ENCODE measurements at places on chromosomes 13 and 19. TPM values are rescaled to one million over a fixed set of nuclear protein-coding genes. Genes with fewer than 3 reads are reported as not detected.

DNA sequence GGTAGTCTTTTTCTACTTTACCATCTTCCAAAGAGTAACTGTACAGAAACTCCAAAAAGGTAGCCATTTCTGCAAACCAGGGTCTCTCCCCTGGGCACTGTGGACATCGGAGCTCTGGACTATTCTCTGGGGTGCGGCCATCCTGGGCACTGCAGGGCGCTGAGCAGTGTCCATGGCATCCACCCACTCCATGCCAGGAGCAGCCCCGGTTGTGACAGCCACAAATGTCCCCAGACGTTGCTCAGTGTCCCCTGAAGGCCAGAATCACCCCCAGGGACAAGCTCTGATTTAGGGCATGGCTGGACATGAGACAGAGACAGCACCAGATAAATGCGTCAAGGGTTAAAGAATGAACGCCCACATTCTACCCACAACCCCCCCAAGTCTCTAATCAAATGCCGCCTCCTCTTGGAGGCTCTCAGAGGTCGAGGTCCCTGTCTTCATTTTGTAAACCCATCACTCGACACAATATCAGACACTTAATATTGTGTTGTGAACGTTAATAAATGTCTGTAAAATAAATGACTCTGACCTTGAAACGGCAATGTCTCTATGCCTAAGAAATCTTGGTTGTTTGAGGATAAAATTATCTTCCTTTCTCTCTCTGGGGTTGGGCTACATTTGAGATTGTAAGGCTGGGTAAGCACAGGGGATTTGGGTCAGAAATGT is 8.9 kb downstream of the GNG7 start:
- DNase-seq = no peak
- H3K4me3 ChIP-seq = no peak overlapping the region
- no peak overlapping the region for H3K27ac ChIP-seq
- no peaks in the 10 kb centered on the region for H3K4me1 ChIP-seq
- no peaks in the 10 kb centered on the region for H3K27me3 ChIP-seq
- no peaks in the 10 kb centered on the region for H3K36me3 ChIP-seq

GRCh38 chr19:3942790-3943409 is 10.0 kb downstream of the NMRK2 start:
- no peaks in the 10 kb centered on the region for H3K4me1 ChIP-seq
- H3K27me3 ChIP-seq = no peaks in the 10 kb centered on the region
- DNase-seq = peak; percentile 19
- H3K27ac ChIP-seq = no peak overlapping the region

DNA sequence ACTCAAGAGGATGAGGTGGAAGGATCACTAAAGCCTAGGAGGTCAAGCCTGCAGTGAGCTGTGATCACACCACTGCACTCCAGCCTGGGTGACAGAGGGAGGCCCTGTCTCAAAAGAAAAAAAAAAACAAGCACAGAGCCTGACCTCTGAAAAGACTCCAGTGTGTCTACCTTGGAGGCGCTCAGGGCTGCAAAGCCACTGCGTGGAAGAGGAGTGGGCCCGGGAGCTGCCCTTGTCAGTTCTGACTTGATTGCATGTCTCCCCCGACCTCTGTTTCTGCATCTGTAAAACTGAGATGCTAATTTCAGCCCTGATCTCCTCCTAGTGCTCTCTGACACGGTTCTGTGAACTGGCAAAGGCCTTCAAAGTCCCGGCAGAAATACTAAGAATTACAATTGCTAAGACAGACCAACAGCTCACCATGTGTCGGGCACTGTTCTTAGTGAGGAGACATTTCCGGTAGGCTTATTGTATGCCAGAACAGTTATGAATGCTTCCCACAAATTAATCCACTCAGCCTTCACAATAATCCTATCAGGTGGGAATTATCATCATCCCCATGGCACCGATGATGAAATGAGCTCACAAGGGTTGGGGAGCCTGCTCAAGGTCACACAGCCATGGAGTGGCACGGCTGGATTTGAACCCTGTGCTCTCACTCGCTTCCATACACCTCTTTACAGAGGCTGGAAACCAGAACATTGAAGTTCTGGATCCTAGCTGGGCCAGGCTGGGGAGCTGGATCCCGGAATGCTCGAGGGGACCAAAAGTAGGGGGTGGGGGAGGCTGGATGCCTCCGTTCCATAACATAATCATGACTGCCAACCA is 3.5 kb downstream of the AKT2 start:
- no peak overlapping the region for H3K4me3 ChIP-seq
- H3K36me3 ChIP-seq = no peaks in the 10 kb centered on the region
- H3K27ac ChIP-seq = no peak overlapping the region
- no peak for DNase-seq

- no peak overlapping the region for H3K27ac ChIP-seq
- no peaks in the 10 kb centered on the region for H3K4me1 ChIP-seq
- no peak for DNase-seq
- no peaks in the 10 kb centered on the region for H3K36me3 ChIP-seq
- H3K4me3 ChIP-seq = no peak overlapping the region
- no peaks in the 10 kb centered on the region for H3K27me3 ChIP-seq
These were observed 42.2 kb downstream of the SERP2 start for GRCh38 chr13:44415815-44416214.

DNA sequence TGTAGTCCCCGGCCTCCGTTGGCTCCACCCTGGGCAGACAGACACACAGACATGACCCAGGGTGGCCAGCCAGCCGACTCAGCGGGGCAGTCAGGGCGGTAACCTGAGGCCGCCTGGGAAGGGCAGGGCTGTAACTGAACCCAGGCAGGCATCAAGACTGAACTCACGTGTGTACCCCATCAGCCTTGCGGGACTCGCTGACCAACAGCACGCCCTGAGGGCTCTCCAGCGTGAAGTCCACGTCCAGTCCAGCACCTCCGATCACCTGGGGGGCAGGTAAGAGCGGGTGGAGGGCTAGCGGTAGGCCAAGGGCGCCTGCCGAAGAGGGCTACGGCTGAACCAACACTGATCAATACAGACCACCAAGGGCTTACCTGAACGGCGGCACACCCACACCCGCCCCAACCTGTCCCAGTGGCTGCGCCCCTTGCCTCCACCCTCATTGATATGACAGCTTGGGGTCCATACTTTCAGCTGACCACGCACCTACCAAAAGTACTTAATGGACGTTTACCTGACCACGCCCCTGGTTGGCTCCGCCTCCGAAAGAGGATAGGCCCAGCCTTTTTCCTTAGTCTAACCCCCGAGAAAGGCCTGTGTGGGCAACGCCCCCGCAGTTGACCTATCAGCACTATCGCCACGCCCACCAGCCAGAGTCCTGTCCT is 791 bp downstream of the TMED1 start:
- H3K4me3 ChIP-seq = peak overlapping the region; percentile 69
- no peaks in the 10 kb centered on the region for H3K27me3 ChIP-seq
- H3K36me3 ChIP-seq = peaks cover 21% of the 10 kb centered on the region
- H3K4me1 ChIP-seq = peaks cover 16% of the 10 kb centered on the region
- H3K27ac ChIP-seq = peak overlapping the region; percentile 5

- no peak for DNase-seq
- H3K4me1 ChIP-seq = no peaks in the 10 kb centered on the region
- no peaks in the 10 kb centered on the region for H3K36me3 ChIP-seq
- H3K27me3 ChIP-seq = no peaks in the 10 kb centered on the region
- H3K27ac ChIP-seq = no peak overlapping the region
These were observed 11.6 kb downstream of the TUBA3C start for GRCh38 chr13:19169991-19170390.

GRCh38 chr13:59476366-59476765 is 687.4 kb downstream of the DIAPH3 start:
- no peak for DNase-seq
- no peaks in the 10 kb centered on the region for H3K36me3 ChIP-seq
- no peak overlapping the region for H3K27ac ChIP-seq
- H3K4me3 ChIP-seq = no peak overlapping the region
- H3K27me3 ChIP-seq = no peaks in the 10 kb centered on the region
- H3K4me1 ChIP-seq = peaks cover 12% of the 10 kb centered on the region

DNA sequence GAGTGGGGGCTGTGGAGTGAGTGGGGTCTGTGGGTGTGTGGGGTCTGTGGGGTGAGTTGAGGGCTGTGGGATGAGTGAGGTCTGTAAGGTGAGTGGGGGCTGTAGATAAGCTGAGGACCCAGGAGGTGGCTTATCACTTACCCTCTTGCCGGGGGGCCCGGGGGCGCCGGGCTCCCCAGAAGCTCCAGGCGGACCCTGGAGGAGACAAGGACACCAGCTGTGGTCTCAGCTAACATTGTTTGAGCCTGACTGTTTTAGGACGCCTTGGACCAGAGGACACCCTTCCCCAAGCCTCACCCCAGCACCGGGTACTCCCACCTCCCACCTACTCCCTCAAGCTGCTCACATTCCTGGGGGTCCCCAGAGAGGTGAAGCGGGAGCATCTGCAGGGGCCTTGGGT is 34.2 kb upstream of the OLFM2 start:
- H3K4me3 ChIP-seq = no peak overlapping the region
- H3K4me1 ChIP-seq = no peaks in the 10 kb centered on the region
- peaks cover 31% of the 10 kb centered on the region for H3K27me3 ChIP-seq
- no peaks in the 10 kb centered on the region for H3K36me3 ChIP-seq
- DNase-seq = no peak
- H3K27ac ChIP-seq = no peak overlapping the region

DNA sequence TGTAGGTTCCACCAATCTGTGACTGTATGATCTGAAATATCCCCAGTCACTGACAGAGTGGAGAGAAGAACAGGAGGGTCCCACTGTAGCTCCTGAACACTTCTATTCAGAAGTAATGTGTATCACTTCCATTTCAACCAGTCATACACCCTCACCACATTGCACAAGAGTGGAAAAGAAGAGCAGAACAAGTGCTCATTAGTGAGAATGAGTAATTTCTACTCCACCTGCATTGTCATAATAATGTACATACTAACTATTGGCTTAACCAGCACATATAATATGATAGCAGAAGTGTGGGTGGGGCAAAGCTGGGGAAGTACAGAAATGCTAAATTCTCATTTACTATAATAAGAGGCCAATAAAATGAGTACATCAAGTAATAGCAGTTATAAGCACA is 342.7 kb downstream of the LMO7 start:
- no peaks in the 10 kb centered on the region for H3K36me3 ChIP-seq
- no peak overlapping the region for H3K27ac ChIP-seq
- no peaks in the 10 kb centered on the region for H3K4me1 ChIP-seq
- no peak overlapping the region for H3K4me3 ChIP-seq
- no peaks in the 10 kb centered on the region for H3K27me3 ChIP-seq

GRCh38 chr13:96214824-96215445 is 125.0 kb downstream of the HS6ST3 start:
- no peaks in the 10 kb centered on the region for H3K36me3 ChIP-seq
- DNase-seq = no peak
- no peak overlapping the region for H3K4me3 ChIP-seq
- H3K27ac ChIP-seq = no peak overlapping the region
- no peaks in the 10 kb centered on the region for H3K27me3 ChIP-seq

GRCh38 chr13:29362849-29363604 is 232.5 kb downstream of the SLC7A1 start:
- H3K36me3 ChIP-seq = no peaks in the 10 kb centered on the region
- H3K4me3 ChIP-seq = no peak overlapping the region
- H3K27ac ChIP-seq = no peak overlapping the region

DNA sequence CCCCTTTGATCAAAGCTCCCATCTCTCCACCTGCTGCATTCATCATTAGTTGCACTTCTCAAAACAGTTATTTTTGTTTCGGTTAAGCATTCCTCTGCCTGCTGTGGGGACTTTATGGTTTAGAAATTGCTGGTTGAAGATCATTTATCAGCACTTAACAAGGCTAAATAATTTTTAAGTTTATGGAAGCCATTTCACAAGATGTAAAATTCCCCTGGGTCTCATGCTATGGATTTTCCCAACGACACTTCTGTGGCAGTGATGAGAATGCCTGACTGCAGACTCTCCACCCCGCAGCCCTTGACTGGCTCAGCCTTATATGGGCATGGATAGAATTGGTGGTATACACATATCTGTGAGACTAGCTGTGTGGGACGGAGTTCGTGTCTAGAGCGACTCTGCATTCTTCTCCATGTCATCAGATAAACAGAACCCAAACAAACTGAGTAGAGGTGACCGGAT is 52.8 kb downstream of the COL4A2 start:
- no peak overlapping the region for H3K4me3 ChIP-seq
- H3K36me3 ChIP-seq = no peaks in the 10 kb centered on the region
- DNase-seq = no peak
- H3K27ac ChIP-seq = no peak overlapping the region
- H3K27me3 ChIP-seq = no peaks in the 10 kb centered on the region

DNA sequence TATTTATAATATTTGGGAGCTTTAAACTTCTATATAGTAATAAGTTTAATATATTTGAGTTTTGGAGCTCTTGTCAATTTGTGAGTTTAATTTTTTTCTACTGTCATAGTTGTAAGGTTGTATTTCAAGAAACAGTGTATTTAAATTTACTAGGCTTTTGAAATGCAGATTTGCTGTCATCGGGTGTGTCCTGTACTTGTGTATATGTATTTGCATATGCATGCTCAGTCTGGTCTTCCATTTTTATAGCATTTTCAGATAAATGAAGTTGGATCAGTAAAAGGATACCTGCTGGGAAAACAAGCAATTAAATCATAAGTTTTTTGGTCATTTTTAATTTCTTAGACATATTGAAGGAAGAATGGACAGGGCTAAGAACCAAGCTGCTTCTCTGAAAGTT is 33.1 kb downstream of the SLAIN1 start:
- no peaks in the 10 kb centered on the region for H3K27me3 ChIP-seq
- DNase-seq = no peak
- no peaks in the 10 kb centered on the region for H3K4me1 ChIP-seq
- no peak overlapping the region for H3K27ac ChIP-seq
- H3K4me3 ChIP-seq = no peak overlapping the region
- no peaks in the 10 kb centered on the region for H3K36me3 ChIP-seq

GRCh38 chr13:112229992-112230872 is 145.9 kb upstream of the SPACA7 start:
- no peaks in the 10 kb centered on the region for H3K4me1 ChIP-seq
- H3K27me3 ChIP-seq = peaks cover 77% of the 10 kb centered on the region
- H3K4me3 ChIP-seq = no peak overlapping the region

DNA sequence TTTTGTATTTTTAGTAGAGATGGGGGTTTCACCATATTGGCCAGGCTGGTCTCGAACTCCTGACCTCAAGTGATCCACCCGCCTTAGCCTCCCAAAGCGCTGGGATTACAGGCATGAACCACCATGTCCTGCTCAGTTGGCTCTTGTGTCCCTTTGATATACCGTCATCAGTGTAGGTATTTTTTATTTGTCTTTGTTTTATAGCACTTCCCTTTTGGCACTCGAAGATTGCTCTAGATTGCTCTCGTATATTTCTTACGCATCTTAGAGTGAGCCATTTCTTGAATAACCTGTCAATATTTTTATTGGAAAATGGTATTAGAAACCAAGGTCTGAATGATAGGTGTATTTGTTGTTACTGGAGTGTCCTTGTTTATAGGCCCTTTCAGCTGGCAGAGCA is 9.4 kb downstream of the SETDB2 start:
- H3K27ac ChIP-seq = no peak overlapping the region
- peaks cover 28% of the 10 kb centered on the region for H3K4me1 ChIP-seq
- H3K36me3 ChIP-seq = no peaks in the 10 kb centered on the region
- no peaks in the 10 kb centered on the region for H3K27me3 ChIP-seq
- no peak for DNase-seq

GRCh38 chr13:94849254-94849653 is 136.9 kb upstream of the SOX21 start:
- H3K4me3 ChIP-seq = no peak overlapping the region
- 0 out of 2 replicates have a peak, but pooled peaks cover 5% of the 10 kb centered on the region for H3K4me1 ChIP-seq
- H3K27me3 ChIP-seq = no peaks in the 10 kb centered on the region
- H3K36me3 ChIP-seq = no peaks in the 10 kb centered on the region
- DNase-seq = peak; percentile 30

The NCR1 gene
- not detected for total RNA-seq

The DOHH gene
- 58.3 TPM for total RNA-seq

The LIG4 gene
- 4.6 TPM for total RNA-seq

The VAV1 gene
- 3.2 TPM for total RNA-seq

The CASP14 gene
- total RNA-seq = 8.9 TPM

The VMAC gene
- 8.3 TPM for total RNA-seq

The QPCTL gene
- total RNA-seq = 9.8 TPM

The INSL3 gene
- not detected for total RNA-seq

The NLRP12 gene
- 0.12 TPM for total RNA-seq

The GNG8 gene
- total RNA-seq = not detected

Measured in PC-3 (cell line).